Subcutaneous adipose tissue (tissue), 4 donors: ENCODE measurements at places on chromosomes 11 and 22. TPM values are rescaled to one million over a fixed set of nuclear protein-coding genes. Genes with fewer than 3 reads are reported as not detected.

Gene SERHL2
- total RNA-seq, result 2.1 TPM

Gene MMP12
- 17.0 TPM for total RNA-seq

Gene TMPRSS5
- 7.9 TPM for total RNA-seq

Gene ANO5
- 11.9 TPM for total RNA-seq

Gene OR10D3
- total RNA-seq, result not detected

Gene NAV2
- 31.5 TPM for total RNA-seq

Gene PNPLA5
- not detected for total RNA-seq

Gene APOL5
- not detected for total RNA-seq

Gene MRGPRX4
- total RNA-seq, result not detected

Gene GGTLC3
- not detected for total RNA-seq

Gene CYTH4
- 40.3 TPM for total RNA-seq

Gene PGA5
- 11.7 TPM for total RNA-seq

Gene SPI1
- 92.3 TPM for total RNA-seq

Gene RAPSN
- not detected for total RNA-seq

Gene MOV10L1
- total RNA-seq, result 0.17 TPM

Gene SPDYC
- total RNA-seq, result not detected

Gene KIAA1671
- 7.6 TPM for total RNA-seq

Gene ARHGAP20
- 48.6 TPM for total RNA-seq

Gene CASP1
- total RNA-seq, result 10.4 TPM

Gene OR51B4
- total RNA-seq, result not detected

Gene DNAJC4
- total RNA-seq, result 32.0 TPM
